ENCODE measurements at places on chromosomes 2 and 18. TPM values are rescaled to one million over a fixed set of nuclear protein-coding genes. Genes with fewer than 3 reads are reported as not detected.

DNA sequence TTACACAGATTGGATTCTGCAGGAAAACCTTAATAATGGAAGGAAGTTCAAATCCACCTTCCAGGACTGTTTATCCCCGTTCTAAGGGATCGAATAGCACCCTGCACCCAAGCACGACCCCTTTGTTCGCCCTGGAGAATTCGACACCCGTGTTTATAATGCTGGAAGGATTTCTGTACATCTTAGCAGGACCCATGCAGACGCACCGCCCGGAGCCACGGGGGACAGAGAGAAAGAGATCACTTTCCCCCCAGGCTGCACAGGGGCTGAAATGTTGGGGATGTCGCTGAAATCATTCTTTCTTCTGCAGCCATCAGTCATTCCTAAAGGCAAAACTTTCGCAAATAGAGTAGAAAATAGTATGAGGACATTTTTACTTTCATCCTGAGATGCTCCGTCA lies 238.7 kb upstream of the SALL3 start:
- no peak for DNase-seq

DNA sequence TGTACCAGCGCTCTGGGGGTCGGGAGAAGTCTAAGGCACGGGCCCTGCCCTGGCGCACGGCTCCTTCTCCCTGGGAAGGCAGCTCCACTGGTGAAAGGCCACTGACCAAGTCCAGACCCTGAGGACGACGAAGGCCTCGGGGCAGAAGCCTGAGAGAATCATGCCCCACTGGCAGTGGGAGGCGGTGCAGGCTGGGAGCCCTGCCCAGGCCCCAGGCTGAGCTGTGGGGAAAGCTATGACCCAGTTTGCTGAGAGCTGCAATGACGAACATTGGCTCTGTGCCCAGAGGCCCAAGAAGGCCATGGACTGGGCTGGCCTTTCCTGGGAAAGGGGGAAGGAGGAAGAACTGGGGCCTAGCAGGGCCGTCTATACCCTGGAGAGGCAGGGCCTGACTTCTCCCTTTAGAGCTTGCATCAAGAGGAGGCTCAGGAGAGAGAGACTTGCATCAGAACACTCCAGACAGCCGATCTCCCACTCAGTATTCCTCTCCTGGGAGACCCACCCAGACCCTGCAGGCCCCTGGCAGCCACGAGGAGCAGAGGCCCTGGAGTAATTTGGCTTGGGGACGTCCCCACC lies 32.9 kb downstream of the HS1BP3 start:
- DNase-seq = peak; percentile 97

GRCh38 chr18:2964361-2965010 lies 48.5 kb downstream of the LPIN2 start:
- no peak for DNase-seq

DNA sequence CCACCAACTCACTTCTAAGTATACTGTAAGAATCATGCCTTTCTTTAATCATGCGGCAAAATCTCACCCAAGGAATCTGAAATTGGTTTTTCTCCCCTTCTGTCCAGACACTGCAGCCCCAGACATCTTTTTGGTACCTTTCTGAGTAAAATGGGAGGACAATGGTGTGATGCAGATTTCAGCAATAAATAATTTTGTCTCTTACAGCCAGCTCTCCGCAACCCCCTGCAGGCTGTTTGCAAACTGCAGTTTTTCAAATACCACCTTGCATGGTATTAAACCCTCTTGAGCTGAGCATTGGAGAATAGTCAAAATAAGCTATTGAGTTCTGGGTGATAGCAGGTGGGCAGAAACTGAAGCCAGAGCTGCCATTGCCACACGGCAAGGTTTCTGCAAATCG lies 32.2 kb downstream of the GPR39 start:
- no peak for DNase-seq

GRCh38 chr2:172376505-172377125 lies 50.8 kb upstream of the ITGA6 start:
- DNase-seq = no peak

- DNase-seq = peak; percentile 65
Observed at GRCh38 chr18:22391407-22392345, 26.0 kb downstream of the CTAGE1 start.

DNA sequence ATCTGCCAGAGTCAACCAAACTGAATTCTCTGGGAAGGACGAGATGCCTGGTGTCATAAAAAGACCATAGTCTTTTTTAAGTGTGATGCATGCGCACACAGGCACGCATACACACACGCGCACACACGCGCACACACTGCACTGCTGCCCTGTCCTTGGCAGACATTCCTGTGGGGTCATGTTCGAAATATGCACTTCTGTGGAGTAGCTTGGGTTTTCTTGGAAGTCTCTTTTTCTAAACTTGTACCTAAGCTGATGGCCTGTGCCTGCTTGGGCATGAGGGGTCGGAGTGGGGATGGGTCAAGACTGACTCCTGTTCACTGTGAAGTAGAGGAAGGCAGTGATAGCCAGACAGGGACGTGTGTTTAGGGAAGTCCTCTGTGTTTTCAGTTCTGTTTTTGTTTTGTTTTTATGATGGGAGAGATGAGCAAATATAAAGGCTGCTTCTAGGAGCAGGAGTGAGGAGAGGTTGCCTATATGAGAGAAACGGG lies 4.0 kb upstream of the RMC1 start:
- no peak for DNase-seq

- peak; percentile 18 for DNase-seq
Observed at GRCh38 chr18:59957957-59958356, 58.2 kb downstream of the PMAIP1 start.

DNA sequence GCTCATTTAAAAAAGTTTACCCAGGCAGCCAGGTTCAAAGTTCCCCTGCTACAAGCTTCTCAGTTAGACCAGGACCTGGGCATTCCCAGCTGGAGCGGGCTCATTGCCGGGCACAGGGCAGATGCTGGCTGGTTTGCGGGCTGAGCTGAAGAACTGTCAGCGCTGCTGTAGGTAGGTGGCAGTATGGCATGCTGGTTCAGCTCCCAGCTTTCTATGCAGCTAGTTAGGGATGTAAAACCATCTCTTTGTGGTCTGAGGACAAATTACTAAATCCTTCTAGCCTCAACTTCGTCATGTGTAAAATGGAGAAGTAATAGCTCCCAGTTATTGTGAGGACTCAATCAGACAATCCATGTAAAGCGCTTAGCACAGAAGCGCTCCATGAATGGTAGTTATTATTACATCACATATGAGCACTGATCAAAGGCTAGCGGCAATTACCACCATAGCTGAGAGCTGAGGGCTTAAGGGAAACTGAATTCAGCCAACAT lies 2.4 kb upstream of the LDLRAD4 start:
- no peak for DNase-seq

DNA sequence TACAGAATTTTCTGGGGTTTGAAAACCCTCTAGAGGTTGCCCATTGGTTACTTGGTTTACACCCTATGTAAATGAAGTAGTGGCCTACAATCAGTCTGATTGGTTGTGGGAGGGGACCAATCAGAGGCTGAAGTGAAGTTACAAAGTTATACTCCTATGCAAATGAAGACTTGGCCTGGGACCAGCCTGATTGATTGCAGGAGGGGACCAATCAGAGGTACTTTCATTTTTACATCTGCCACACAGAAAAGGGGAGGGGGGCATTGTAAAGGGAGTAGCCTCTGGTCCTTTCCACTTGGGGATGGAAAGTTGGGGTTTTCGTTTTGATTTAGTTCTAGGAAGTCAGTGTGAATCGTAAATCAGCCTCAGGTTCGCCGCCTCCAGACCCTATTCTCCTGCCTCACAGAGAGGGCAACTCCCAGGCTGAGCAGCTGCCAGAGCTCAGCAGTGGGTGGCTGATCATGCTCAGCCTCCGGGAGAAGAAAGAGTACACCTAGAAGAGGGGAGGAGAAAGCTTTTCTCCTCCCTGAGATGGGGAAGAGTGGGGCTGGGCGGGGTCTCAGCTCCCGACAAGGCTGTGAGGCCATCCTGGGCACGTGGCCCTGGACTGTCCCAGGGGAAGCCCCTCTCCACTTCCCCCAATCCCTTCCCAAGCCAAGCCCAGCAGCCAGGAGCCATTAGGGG lies 372.5 kb downstream of the GALR1 start:
- no peak for DNase-seq

GRCh38 chr18:40179729-40180461 lies 1775.1 kb upstream of the PIK3C3 start:
- no peak for DNase-seq

- DNase-seq = no peak
Observed at GRCh38 chr2:30511122-30512083, 64.4 kb downstream of the LCLAT1 start.

AFF3 gene
- polyA plus RNA-seq = 20.4 TPM

CXXC1 gene
- 57.9 TPM for polyA plus RNA-seq

CYBRD1 gene
- polyA plus RNA-seq = 131 TPM

All from right lung (tissue), 10 donors.